Large intestine (tissue), 12 donors: ENCODE measurements at places on chromosomes 2 and 18. TPM values are rescaled to one million over a fixed set of nuclear protein-coding genes. Genes with fewer than 3 reads are reported as not detected.

DNA sequence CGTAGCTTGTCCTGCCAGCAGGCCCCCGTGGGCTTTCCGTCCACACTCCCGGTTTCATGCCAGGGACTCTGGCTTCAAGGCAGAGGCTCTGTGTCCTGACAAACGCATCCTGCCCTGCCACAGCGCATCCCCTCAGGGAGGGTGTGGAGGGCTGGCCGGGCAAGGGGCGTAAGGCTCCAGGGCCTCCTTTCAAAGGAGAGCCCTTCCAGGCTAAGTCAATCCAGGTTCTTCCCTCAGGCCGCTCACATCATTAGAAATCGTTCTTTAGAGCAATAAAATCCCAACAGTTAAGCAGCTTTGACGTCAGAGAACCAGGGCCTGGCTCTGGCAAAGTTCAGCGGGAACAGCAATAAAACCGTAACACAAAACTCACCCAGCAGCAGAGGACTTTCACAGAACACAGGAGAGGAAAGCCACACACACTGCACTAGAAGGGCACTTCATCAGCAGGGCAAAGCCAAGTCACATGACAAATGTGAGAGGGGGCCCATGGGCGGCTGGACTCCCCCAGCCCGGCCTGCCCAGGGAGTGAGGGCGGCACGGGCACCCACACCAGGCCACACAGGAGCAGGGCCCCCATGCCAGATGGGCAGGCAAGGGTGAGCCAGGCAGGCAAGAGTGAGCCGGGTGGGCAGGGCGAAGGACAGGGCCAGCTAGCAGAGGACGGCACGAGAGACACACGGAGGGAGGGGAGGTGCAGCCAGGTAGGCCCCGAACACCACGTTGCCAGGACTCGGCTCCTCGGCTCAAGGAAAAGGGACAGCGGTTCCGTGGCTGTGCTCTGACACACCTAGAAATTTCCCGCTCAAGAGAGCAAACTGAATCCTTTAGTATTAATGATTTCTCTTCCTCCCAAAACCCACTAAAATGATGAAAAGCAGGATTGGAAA is 52.0 kb downstream of the HDAC4 start:
- DNase-seq, result peak; percentile 94
- peaks cover 22% of the 10 kb centered on the region for H3K36me3 ChIP-seq
- peak overlapping the region; percentile 60 for H3K27ac ChIP-seq
- H3K4me3 ChIP-seq, result no peak overlapping the region
- H3K27me3 ChIP-seq, result no peaks in the 10 kb centered on the region
- peaks cover 10% of the 10 kb centered on the region for H3K4me1 ChIP-seq

GRCh38 chr2:27959496-27959895 is 69.0 kb downstream of the BABAM2 start:
- H3K4me1 ChIP-seq, result peaks cover 18% of the 10 kb centered on the region
- no peaks in the 10 kb centered on the region for H3K36me3 ChIP-seq
- no peak overlapping the region for H3K4me3 ChIP-seq
- no peaks in the 10 kb centered on the region for H3K27me3 ChIP-seq
- peak overlapping the region; percentile 62 for H3K27ac ChIP-seq

DNA sequence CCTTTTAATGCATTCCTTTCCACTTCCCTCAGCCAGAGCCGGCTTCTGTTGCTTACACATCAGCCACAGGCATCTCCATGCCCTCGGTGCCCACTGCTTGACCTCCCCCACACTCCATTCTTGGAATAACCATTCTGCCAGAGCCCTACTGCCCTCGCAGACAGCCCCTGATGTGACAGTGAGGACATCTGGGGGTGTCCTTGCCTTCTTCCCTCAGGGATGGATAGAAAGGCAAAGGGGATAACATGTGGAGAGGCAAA is 6.4 kb upstream of the NPPC start:
- no peaks in the 10 kb centered on the region for H3K36me3 ChIP-seq
- no peaks in the 10 kb centered on the region for H3K4me1 ChIP-seq
- DNase-seq, result no peak
- H3K27me3 ChIP-seq, result peaks cover 32% of the 10 kb centered on the region
- H3K4me3 ChIP-seq, result no peak overlapping the region
- no peak overlapping the region for H3K27ac ChIP-seq

- no peaks in the 10 kb centered on the region for H3K27me3 ChIP-seq
- no peak for DNase-seq
Observed at GRCh38 chr2:203080447-203081045, 65.9 kb downstream of the NBEAL1 start.

- H3K4me3 ChIP-seq, result no peak overlapping the region
- no peaks in the 10 kb centered on the region for H3K27me3 ChIP-seq
- H3K36me3 ChIP-seq, result no peaks in the 10 kb centered on the region
- DNase-seq, result no peak
- H3K4me1 ChIP-seq, result peaks cover 15% of the 10 kb centered on the region
Observed at GRCh38 chr18:58856881-58857280, 7.8 kb upstream of the ZNF532 start.

GRCh38 chr2:119691189-119691588 is 12.2 kb downstream of the TMEM177 start:
- H3K4me3 ChIP-seq, result no peak overlapping the region
- H3K27me3 ChIP-seq, result no peaks in the 10 kb centered on the region
- H3K27ac ChIP-seq, result no peak overlapping the region
- DNase-seq, result no peak
- H3K4me1 ChIP-seq, result peaks cover 13% of the 10 kb centered on the region

RALB gene
- 102 TPM for polyA plus RNA-seq
